ENCODE measurements at places on chromosomes 12 and 14.
A peak's percentile ranks its signal among the peaks of the same experiment; 100 is the strongest.

- no peak for DNase-seq
These were observed 102.0 kb upstream of the HIF1A start for GRCh38 chr14:61593330-61593729.

GRCh38 chr12:5963515-5963914 is 18.5 kb upstream of the ANO2 start:
- DNase-seq = no peak

GRCh38 chr12:9730591-9730990 is 2.3 kb downstream of the CLECL1 start:
- no peak for DNase-seq

DNA sequence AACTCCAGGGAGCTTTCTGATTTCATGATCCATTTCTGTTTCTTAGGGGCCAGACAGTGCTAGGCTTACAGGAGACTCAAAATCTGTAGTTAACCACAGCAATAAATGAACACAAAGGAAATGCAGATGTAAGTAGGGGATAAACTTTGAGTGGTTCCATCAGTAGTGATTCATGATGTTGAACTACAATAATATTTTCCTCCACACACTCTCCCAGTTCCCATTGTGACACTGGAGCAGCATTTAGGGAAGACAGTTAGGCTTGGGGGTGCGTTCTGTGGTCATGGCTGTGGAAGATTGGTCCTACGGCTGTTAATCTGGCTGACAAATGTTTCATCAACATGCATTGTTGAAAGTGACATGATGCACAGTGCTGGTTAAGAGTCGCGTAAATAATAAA is 66.9 kb downstream of the HMGA2 start:
- DNase-seq = no peak

- DNase-seq = no peak
These were observed 40.0 kb downstream of the BTG1 start for GRCh38 chr12:92105676-92106075.

DNA sequence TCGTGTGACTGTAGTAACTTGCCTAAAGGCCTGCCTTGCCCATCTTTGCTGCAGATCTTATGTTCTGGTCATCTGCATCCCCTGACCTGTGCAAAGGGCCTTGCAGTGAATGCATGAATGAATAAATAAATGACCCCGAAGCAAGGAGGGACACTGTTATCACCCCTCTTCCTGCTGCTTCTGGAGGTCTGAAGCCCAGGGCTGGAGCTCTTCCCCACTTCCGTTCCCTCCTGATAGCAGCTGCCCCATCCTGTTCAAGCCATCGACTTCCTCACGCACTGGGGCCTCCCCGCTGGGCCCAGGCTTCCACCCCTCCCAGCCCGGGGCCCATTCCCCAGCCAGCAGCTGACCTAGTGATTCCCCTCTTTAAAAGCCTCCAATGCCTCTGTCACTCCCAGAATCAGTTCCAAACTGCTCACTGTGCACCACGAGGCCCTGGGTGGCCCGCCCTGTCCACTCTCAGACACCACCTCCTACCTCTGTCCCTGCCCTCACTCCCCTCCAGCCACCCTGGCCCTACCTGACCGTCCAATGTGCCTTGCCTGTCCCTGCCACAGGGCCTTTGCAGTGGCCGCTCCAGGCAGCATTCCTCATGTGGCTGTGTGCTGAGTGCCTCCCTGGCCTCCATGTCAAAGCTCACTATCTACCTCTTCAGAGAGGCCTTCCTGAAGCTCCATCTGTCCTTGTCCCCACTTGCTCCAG is 78.6 kb downstream of the SCARB1 start:
- DNase-seq = no peak

- peak; percentile 38 for DNase-seq
These were observed 19.6 kb upstream of the C14orf180 start for GRCh38 chr14:104559804-104560585.

DNA sequence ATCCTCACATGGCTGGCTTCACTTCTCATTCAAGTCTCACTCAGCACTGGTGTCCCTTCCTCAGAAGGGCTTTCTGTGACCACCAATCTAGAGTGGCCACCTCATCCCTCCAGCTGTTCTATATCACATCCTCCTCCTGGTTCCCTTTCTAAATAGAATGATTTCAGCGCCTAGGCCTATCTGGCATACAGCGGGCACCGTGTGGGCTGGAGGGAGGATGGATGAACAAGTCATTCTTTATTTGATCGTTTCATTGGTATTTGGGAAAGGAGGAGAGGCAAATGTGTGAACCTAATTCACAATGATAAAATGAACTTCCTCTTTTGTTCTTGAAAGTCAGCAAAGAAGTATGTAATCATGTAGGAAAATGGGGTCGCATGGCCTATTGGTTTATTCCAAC is 394.2 kb downstream of the DPF3 start:
- DNase-seq = no peak

DNA sequence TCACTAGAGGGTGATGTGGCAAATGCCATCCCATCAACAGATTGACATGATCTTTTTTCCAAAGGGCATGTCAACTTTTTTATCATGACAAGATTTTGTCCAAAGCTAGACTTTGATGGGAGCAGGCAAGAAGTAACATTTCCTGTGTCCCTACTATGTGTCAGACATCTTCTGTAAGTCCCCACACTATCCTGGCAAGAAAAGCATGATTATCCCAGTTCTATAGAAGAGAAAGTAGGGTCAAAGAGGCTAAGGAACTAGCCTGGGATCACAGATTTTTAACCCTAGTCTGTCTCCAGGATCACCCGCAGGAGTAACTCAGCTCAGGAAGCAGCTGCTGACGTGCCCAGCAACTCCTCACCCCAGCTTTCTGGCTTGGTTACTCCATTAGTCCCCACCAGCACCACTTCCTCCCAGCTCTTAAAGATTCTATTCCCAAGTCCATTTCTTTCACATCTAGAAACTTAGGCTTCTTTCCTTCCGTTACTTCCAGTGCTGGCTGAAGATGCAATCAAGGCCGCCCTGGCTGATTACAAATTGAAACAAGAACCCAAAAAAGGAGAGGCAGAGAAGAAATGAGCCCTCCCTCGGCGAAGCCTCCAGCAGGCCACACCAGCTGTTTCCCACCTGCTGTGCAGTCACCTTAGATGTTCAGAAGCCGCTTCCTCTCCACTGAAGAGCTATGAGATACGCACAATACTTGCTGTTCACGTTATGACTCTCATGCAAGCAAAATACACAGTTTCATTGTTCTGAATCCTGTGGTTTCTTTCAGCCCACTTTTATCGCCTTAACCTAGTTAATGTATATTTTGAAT is 6.2 kb downstream of the ISCU start:
- DNase-seq = peak; percentile 39

- DNase-seq = peak; percentile 40
These were observed 34.3 kb upstream of the SLC38A1 start for GRCh38 chr12:46303039-46303666.

DNA sequence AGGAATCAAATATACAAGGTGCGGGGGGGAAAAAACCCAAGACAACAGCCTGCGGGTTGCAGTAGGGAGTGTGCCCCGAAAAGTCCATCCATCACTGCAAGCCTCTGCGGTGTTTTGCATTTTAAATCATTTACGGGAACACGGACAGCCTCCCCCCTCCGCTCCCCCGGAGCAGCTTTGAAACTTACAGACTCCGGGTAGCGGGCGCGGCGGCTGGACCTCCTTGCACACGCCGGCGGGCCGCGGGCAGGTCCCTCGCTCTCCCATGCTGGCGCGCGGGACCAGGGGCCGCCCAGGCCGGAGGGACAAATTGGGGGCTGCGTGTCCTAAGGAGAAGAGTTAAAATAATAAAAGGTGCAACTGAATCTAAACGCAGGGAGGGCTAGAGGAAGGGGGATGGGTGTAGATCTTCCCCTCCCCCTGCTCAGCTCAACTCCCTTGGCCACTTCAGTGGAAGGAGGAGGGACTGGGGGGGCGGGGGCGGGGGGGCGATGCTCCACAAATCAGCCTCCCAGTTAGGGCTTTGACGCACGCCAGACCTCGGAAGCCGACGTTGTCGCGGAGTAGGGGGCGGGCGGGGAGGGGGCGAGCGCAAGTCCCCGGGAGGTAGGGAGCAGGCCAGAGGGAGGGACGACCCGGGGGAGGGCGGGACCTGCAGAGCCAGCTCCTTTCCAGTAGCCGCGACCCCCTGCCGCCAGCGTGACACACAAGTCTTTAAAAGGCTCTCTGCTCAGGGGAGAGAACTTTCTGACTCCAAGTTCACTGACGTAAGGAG is at the start of gene KCNJ8:
TSS of gene KCNJ8 (minus strand) at position 349 of the 775 bp plus-strand sequence. CDS start 1,090 bp downstream, outside the sequence.
- DNase-seq = peak; percentile 3

GRCh38 chr14:41607966-41608663 is 1.4 kb downstream of the LRFN5 start:
- peak; percentile 71 for DNase-seq

- no peak for DNase-seq
These were observed 9.9 kb downstream of the CCDC175 start for GRCh38 chr14:59566725-59567124.

DNA sequence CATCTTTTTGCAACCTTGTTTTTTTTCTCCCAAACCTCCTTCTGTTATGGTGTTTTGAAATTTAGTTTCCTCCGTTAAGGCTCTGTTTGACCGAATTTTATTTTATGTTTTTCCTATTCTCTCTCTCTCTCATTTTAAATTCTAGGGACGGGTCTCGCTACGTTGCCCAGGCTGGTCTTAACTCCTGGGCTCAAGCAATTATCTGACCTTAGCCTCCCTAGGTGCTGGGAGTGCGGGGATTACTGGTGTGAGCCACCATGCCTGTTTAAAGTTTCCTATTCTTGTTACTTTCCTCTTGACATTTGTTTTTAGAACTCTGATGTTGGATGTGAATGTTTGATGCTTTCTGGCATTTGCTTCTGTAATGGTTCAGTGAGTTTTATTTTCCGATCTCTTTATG is 1.0 kb downstream of the ZC3H14 start:
- no peak for DNase-seq

DNA sequence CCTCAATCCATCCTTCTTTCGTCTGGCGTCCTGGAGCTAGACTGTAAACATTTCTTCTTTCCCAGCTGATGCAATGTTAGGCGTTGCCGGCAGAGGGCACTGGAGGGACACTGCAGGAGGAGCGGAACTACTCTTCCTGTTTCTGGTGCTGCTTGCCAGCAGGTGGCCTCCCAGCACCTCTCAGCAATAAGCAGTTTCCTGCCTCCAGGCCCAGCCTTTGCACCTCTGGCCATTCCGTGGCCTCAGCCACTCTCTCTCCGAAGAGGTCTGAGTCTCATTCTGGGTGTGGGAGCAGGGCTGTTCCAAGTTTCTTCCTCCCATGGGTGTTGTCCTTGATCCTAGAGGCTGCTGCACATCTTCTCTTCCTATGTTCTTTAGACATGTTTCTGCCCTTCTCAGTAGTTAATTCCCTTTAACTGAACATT is 7.5 kb upstream of the ASPG start:
- DNase-seq = peak; percentile 87

DNA sequence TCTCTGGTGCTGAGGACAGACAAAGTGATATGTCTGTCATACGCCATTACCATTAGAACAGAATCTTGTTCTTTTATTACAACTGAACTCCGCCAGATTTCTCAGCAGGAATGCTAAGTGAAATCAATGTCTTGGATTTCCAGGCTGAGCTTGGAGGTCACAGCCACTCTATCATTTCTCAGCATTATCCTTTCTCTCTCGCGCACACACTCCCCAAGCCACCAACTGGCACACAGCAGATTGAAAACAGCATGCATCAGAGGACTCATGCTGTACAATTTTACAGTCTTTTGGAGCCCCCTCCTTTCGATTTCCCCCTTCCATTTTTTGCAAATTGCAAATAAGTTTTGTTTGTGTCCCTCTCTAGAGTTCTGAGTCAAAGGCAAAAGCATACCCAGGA is 348.6 kb downstream of the SOX5 start:
- no peak for DNase-seq

- DNase-seq = no peak
These were observed 34.6 kb downstream of the PHLDA1 start for GRCh38 chr12:75996861-75997447.

GRCh38 chr14:94864387-94865195 is 94.7 kb upstream of the GSC start:
- DNase-seq = no peak

GRCh38 chr12:33192226-33192625 is 247.4 kb downstream of the SYT10 start:
- no peak for DNase-seq

GRCh38 chr14:104224506-104225277 is 86.3 kb downstream of the KIF26A start:
- DNase-seq = no peak

DNA sequence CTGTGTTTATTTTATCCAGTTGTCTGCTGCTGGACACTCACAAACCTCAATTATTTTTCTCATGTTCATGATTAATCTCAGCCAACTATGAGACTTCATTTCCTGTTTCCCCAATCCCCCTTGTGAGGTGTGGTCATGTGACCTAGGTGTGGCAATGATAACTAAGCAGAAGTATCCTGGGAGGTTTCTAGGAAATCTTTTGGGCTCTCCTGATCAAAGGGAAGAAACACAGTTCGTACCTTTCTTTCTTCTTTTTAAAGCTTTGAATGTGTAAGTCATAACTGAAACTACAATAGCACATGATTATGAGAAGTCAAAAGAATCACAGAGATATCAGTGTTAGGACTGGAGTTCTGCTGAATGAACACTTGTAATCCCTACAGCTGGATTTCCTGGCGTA is 34.4 kb upstream of the MANSC4 start:
- no peak for DNase-seq

DNA sequence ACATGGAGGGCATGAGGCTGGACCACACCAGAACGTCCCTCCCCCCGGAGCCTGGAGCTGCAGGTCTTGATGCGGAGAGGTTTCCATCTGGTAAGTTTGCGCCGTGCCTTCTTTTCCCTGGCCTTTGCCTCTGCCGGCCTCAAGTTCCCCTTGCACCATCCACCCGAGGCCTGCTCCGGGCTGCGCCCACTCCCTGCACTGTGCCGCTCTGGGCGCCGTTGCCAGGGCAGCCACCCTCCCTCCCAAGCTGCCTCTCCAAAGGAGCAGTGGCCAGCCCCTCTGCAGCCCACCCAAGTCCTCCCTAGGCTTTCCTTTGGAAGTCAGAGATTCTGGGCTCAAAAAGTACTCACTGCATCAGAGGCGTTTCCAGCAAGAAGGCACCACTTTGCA is 46.2 kb upstream of the MEG3 start:
- no peak for DNase-seq

GRCh38 chr12:71636704-71637115 is 26.9 kb downstream of the ZFC3H1 start:
- DNase-seq = peak; percentile 77

- DNase-seq = no peak
These were observed 18.5 kb upstream of the PCNX1 start for GRCh38 chr14:70888681-70889175.

DNA sequence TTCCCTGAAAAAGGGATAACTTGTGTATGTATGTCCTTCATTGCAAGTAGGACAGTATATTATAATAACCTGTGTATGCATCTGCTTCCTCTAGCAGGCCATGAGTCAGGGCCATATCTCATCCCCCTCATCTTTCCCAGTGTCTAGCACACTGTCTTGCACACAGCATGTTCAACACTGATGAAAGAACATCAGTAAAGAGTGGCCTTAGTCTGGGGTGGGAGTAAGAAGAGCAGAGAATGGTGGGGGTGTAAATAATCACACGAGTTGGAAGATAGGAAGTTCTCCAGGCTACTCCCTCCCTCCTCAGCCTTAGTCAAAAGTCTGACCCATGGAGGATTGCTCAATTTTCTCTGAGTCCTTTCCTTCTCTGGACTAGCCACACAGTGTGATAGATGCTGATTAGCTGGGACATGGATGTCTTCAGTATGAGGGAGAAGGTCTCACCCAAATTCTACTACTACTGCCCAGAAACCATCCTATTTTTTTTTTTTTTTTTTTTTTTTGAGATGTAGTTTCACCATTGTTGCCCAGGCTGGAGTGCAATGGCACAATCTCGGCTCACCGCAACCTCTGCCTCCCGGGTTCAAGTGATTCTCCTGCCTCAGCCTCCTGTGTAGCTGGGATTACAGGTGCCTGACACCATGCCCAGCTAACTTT is 14.6 kb upstream of the SP1 start:
- no peak for DNase-seq

GRCh38 chr14:73753887-73754795 is 40.0 kb upstream of the PNMA1 start:
- no peak for DNase-seq
